Inflammatory macrophage treated with lipopolysaccharide for 4 hours (primary cell): ENCODE measurements at places on chromosomes 13 and 19.

DNA sequence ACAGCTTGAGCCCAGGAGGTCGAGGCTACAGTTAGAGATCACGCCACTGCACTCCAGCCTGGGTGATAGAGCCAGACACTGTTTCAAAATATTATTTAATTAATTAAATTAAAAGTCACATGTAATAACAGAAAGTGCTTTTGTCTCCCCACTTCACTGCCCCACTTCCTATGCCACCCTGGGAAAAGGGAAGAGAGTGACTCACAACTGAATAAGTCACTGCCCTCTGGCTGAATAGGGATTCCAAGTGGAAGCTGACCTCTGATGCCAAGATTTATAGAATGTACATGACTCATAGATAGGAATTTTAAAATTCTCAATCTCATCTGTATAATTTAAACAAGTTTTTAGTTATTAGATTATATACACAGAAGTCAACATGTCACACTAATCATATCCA is 22.2 kb upstream of the ERVV-1 start:
- DNase-seq = peak; percentile 43

- no peak for DNase-seq
Observed at GRCh38 chr13:51227404-51227803, 5.2 kb downstream of the FAM124A start.

- DNase-seq = no peak
Observed at GRCh38 chr19:4814625-4815425, 16.7 kb downstream of the TICAM1 start.

DNA sequence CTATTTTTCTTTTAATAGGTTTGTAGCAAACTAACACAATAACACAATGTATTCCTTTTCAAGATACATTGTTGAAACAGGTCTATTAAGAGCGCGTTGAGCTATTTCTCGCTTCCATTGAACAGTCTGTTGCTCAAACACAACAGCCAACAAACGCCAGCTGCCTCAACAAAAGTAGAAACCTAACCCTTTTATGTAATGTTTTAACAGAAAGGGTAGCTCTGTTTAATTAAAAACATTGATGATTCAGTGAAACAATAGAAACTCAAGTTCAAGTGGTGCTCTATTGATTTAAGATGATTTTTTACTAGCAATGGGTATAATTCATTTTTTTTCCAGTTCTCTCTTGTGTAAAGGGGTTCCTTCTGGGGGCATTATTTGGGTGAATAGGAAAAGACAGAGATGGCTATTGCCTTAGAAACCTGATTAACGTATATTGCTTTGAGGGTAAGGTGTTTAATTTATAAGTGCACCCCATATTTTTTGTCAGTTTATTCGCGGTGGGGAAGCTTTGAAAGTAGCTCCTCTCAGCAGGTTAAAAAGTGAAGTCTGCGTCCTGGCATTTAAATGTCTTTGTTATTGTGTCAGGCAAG is 14.9 kb downstream of the ZIC2 start:
- no peak for DNase-seq

- no peak for DNase-seq
Observed at GRCh38 chr13:46487748-46488147, 65.2 kb upstream of the LRCH1 start.

- DNase-seq = peak; percentile 22
Observed at GRCh38 chr13:50358231-50359040, 343.2 kb downstream of the KCNRG start.

GRCh38 chr19:40592170-40592569 is 9.0 kb upstream of the LTBP4 start:
- DNase-seq = peak; percentile 80

DNA sequence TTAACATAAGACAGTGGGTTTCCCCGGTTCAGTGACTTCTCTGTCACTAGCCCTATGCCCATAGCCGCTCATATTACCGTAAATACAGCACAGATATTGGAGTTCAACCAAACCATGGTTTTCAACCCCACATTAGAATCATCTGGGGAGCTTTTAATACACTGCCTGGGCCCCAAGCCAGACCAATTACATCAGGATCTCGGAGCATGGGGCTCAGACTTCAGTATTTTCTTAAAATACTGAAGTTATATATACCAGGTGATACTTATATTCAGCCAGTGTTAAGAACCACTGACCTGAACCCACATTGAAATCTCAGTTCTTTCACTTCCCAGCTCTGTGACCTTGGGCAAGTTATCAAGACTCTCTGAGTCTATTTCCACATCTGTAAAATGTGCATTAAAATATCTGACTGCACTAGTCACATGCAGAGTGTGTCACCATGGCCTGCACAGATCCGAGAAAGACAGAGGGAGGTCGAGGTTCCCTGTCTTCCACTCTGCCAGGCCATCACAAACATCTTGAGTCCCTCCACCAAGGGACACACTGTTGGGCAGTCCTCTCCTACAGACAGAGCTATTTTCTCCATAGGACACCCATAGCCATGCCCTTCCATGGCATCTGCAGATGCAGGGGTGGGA is 32.2 kb upstream of the IPO5 start:
- no peak for DNase-seq

GRCh38 chr13:45416516-45417128 is 1.6 kb downstream of the SLC25A30 start:
- DNase-seq = no peak

DNA sequence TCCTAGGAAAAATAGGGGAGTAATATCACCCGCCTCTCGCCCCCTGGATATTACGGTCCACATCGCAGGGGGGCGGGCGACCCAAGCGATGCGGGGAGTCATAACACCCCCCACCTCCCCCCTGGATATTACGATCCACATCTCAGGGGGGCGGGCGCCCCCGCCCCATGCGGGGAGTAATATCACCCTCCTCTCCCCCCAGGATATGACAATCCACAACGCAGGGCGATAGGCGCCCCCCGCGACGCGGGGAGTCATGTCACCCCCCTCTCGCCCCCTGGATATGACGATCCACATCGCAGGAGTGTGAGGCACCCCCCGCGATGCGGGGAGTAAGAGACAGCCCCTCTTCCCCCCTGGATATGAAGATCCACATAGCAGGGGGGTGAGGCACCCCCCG is 684.4 kb upstream of the PCDH9 start:
- no peak for DNase-seq

DNA sequence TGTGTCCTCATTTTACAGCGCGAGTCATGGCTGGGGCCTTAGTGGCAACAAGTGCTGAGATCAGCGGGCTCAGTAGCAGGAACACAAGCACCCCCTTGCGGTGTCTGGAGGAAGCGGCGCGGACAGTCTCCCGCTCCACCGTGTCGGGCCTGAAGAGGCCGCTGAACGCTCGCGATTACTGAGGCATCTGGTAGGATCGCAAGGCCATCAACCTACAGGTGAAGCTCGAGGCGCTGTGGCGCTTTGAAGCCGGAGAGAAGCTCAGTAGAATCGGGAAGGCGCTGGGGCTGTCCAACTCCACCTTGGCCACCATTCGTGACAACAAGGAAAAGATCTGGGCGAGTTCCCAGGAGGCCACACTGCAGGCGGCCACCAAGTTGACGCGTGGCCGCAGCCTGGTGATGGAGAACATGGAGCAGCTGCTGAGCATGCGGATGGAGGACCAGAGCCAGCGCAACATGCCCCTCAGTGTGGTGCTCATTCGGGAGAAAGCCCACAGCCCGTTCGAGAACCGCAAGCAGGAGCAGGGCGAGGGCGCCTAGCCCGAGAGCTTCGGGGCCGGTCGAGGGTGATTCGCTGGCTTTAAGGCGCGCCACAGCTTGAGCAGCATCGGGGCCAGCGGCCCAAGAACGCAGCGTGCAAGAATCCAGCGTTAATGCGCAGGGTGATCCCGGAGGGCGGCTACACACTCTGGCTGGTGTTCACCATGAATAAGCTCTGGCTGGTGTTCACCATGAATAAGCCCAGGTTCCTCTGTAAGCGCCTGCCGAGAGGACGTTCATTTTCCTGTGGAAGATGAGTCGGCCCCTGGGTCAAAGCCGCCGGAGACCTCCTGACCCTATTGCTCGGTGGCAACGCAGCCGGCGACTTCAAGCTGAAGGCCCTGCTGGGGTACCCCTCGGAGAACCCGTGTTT is 8.3 kb upstream of the MZF1 start:
- peak; percentile 89 for DNase-seq

DNA sequence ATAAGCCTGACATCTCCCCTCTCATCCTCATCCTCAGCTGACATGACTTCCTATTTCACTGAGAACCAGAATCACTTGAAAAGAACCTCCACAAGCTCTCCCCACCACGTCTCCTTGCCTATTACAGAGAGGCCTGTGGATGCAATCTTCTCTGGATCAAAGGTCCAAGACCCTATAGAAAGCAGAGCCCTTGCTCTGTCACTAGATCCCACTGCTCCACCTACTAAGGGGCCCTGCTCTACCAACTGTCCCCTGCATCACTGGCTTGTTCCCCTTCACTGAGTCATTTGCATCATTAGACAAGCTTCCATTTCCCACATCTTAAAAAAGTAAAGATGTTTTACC is 40.8 kb downstream of the RCBTB2 start:
- DNase-seq = peak; percentile 62

GRCh38 chr13:51271528-51272085 is 49.4 kb downstream of the FAM124A start:
- DNase-seq = peak; percentile 59

- DNase-seq = no peak
Observed at GRCh38 chr19:18712981-18713380, 29.5 kb downstream of the CRTC1 start.

DNA sequence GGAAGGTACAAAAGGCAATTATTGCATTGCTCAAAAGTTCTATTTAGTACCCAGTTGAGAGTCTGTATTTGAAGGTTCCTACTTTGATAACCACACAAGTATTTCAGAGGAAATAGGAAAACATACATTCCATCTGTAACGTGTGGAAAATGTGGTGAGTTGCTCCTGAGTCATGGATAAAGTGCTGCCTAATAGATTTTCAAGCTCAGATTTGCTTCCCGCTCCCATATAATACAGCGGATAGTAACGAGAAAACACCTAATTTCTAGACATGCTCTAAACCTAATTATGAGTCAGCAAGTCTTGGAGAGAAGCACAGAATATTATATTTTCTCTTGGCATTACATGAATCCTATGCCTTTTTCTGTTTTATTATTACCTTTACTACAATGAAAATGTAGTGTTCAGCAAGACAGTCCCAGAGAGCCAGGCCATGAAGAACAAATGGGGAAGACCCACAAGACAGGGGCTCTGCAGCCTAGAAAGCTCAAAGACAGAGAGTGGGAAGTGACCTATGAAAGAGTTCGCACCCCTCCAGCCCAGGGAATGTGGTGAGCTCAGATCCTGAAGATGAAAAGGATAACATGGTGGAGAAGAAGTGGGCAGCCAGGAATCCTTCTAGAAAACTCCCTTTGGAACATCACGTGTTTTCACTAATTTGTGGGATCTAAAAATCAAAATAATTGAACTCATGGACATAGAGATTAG is 116.1 kb downstream of the STARD13 start:
- no peak for DNase-seq

- DNase-seq = no peak
Observed at GRCh38 chr13:98524391-98524790, 52.5 kb downstream of the STK24 start.

GRCh38 chr19:7349961-7350711 is 1.4 kb downstream of the ARHGEF18 start:
- DNase-seq = no peak

GRCh38 chr19:40703029-40703755 is 12.7 kb upstream of the NUMBL start:
- no peak for DNase-seq

- DNase-seq = no peak
Observed at GRCh38 chr13:79571147-79571546, 90.2 kb downstream of the NDFIP2 start.

DNA sequence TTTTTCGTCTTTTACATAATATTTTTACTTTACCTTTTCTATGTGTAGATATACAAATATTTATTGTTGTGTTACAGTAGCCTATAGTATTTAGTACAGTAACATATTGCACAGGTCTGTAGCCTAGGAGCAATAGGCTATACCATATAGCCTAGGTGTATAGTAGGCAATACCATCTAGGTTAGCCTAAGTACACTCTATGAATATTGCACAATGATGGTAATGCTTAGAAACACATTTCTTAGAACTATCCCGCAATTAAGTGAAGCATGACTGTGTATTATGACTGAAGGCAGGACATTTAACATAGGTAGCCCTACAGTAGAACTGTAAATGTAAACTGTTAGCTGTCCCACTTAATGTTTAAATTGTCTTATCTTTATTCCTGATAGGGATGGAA is 964.3 kb downstream of the SLITRK1 start:
- DNase-seq = no peak

- DNase-seq = no peak
Observed at GRCh38 chr13:110524541-110525257, 36.8 kb downstream of the RAB20 start.

DNA sequence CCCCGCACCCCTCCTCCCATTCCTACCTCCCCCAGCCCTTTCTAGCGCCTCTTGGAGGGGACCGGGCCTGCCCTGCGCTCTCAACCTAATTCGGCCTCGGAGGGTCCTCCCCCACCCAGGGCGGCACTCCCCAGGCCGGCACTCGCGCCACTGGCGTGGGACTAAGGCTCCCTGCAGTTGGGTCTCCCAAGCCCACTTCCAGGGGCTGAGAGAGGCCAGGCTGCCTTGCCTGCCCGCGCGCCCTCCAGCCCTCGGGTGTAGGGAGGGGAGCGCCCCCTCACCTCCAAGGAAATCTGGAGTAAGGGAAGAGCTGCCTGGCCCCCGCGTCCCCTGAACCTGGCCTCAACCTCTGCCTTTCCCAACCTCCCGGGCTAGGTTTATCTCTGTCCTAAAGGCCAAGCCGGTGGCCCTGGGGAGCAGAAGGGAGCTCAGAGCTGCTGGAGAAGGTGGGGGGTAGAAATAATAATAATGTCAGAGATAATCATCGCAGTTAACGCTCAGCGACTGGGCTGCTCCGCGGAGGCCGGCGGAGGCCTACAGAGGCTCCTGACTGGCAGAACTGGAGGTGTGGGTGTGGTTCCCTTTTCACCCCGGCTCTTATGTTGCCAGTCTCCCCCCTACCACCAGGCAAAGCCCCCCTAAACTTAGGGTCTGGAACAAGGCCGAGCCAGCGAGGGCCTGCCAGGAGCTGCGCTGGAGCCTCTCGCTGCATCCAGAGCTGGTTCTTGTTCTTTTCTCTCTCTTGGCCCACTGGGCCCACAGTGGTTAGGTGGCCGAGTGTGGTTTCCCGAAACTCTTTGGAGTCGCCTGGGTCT is 9.6 kb downstream of the ZIC2 start:
- no peak for DNase-seq

- DNase-seq = no peak
Observed at GRCh38 chr13:94112227-94112626, 367.3 kb downstream of the DCT start.

DNA sequence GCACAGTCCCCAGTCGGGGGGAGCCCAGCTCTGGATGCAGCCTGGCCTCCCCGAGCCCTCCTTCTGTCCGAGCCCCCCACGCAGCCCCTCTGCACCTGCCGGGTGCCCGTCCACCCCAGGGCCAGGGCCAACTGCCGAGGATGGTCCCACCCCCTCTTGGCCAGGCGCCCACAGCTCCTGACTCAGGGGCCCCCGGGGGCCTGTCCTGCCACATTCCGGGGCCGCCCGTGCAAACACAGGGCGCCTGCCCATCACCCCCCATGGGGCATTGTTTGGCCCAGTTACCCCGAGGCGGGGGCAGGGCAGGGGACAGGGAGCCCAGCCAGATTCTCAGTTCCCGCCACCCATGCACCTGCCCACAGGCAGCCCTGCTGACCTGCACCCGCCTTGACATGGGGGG is 5.3 kb upstream of the TCF3 start:
- DNase-seq = no peak
